ENCODE measurements at places on chromosomes 2 and 18.

DNA sequence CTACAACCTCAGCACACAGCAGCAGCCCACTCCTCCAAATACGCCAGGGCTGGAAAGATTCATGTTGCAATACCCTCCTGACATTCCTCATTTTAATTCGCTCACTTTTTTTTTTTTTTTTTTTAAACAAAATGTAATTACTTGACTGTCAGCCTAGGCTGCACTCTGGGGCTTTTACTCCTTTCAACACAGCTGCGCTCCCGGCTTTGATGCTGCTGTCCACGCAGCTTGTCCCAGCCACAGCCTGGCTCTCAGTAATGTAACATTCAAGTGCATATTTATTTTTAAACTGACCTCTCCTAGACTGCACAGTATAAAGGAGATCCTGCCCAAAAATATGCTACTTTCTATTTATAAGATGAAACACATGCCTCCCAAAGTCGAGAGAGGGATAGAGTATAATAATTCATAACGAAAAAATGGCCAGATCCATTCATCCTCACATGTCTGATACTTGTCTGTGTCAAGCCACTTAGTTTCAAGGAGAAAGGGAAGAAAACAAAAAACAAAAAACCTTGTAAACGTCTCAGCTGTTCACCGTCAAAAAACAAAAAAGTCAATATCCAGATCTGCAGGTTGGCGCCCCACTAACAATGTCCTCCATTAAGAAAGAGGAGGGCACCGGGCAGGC lies 949 bp downstream of the CDC42EP3 start:
- no peak for DNase-seq

DNA sequence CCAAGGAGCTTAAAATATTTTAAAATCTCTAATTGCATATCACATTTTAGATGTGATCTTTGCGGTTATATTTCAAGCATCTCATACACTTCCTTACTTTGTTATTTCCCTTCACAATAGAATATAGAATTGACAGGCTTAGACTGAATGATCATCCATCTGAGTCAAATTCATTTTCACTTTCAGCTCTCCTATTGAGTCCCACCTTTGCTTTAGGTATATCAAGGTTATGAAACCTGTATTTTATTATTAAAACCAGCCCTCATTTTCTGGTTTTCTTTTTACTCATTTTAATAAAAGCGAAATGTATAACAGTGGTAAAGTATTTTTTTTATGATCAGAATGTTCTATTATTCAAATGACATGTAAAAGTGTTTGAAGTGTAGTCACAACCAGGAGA lies 162.9 kb upstream of the KYNU start:
- no peak for DNase-seq

GRCh38 chr2:175984846-175985245 lies 17.2 kb downstream of the LNPK start:
- DNase-seq, result no peak

DNA sequence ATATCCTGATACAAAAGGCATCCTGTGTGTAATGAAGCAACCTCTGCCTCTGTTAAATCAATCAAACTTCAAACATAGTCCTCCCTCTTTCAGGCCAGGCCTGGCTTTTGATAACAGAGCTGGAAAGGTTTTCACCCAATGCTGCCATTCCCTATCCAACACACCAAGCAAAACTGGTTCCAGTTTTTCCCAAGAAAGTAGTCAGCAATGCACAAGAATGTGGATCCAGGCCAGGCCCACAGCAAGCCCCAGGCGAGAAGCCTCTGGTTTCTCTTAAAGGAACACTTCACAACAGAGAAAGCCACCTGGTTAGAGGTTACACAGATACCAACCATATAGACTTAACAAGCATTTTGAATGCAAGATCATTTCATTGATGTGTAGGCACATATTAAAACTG lies 49.2 kb upstream of the CCDC150 start:
- DNase-seq, result no peak

- no peak for DNase-seq
Measured at GRCh38 chr2:23653326-23653725, 268.3 kb downstream of the KLHL29 start.

DNA sequence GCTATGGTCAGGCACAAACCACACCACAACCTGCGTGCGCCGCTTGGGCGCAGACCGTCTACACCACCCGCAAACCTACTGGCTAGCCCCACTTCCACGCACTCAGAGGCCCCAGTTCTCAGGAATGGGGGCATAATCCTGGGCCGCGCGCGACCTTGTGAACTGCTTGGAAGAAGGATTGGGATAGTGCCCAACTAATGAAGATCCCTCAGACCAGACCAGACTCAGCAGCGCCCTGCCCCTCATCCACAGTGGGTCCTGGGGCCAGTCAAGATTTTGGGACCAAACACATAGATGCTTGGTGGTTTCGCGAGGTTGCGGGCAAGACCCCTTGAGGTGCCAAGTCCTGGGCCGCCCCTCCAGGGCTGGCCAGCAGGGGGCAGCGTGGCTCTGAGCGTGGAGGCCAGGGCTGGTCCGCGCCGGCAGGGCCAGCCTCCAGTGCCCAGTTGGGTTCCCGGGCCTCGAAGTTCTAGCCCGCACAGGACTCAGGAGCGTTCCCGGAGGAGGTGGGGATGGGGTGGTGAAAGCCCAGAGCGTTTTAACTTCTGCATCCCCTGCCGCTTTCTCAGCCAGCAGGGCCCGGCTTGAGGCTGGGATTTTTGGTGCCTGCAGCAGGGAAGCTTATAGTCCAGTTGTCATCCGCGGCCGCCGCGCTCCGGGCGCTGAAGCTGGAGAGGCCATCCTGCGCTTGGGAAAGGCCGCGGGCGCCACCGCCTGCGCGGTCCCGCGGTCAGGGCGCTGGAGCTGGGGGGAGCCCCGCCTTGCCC lies 8.3 kb downstream of the OSR1 start:
- DNase-seq, result no peak

DNA sequence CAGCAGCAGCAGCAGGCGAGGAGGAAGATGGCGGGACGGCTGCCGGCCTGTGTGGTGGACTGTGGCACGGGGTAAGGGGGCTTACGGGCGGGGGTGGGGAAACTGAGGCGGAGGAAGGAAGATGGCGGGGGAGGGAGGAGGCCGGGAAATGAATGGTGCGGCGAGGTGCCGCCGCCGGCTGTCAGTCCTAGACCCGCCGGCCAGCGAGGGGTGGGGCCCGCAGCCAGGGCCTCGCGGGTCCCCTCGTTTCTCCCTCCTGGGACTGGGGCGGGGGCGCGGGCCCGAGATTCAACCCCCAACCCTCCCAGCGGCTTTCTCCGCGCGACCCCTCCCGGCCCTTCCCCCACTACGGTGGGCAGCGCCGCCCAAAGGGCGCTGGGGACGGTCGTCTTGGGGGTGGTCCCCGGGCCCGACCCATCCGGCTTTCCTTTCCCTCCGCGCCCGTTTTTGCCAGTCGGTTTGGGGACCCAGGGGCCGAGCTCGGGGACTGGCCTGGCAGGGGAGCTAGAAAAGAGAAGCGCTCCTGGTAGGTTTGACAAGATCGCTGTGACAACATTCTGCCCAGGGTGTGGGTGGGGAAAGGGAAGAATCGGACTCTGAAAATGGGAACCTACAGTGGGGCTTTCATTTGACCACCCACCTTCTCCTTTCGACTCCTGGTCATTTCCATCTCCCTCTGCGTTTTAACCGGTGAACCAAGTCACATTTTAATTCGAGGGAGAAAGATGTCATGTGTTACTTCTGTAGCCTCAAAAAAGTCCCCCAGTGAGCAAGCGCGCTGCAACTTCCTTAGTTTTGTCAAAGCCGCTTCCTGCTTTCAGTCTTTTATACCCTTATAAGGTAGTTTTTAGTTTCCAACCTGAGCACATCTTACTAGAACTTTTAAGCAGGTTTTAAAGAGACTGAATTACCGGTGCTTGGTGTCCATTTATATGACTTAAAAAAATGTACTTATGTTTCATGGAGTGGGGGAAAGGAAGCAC lies 655 bp downstream of the ACTR3 start:
- DNase-seq, result no peak

DNA sequence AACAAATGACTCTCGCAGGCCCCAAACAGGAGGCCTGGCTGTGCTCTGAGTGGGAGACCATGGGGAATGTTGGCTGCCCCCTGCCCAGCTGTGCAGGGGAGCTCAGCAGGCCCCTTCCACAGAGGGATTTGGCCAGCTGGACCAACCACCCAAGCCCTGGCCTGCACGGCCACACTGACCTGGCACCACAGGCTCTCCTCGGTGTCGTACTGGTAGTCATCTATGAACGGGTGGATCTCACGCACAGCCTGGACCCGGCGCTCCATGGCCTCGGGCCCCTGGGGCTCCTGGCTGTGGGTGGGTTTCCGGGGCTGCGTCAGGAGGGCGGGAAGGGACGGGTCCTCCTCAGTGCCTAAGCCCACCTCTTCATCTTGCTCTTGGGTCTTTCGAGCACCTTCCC lies 74.5 kb downstream of the POLR1A start:
- no peak for DNase-seq

DNA sequence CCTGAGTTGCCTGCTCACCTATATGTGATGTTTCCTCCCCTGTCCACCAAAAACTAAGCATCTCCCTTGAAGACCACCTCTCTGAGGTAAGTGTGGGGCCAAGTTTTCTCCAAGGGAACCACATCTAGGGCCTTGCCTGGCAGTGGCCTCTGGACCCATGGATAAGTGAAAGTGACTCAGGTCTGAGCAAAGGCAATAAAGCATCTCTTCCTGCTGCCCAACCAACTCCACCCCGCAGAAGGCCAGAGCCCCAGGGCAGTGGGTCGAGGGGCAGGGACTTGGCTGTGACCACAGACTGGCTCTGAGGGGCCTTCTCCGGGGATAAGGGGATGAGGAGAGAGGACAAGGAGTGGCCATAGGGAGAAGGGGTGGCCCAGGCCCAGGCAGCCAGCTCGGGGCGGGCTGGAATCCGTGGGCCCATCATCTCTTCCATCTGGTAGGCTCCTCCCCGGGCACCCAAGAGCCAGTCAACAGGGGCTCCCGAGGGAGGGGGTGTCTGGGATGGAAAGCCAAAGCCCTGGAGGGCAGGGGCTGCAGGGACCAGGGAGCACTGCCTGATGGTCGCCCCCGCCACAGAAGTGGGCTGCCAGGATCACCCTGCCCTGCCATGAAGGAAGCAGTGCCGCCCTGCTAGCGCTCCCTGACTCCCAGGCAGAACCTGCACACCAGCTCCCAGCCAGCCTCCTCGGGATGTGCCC lies 33.4 kb downstream of the EMX1 start:
- no peak for DNase-seq

- no peak for DNase-seq
Measured at GRCh38 chr2:31440764-31441163, 26.2 kb upstream of the XDH start.

GRCh38 chr18:21342372-21342771 lies 100.3 kb downstream of the GREB1L start:
- no peak for DNase-seq

GRCh38 chr2:11820650-11821049 lies 74.2 kb downstream of the LPIN1 start:
- DNase-seq, result no peak

DNA sequence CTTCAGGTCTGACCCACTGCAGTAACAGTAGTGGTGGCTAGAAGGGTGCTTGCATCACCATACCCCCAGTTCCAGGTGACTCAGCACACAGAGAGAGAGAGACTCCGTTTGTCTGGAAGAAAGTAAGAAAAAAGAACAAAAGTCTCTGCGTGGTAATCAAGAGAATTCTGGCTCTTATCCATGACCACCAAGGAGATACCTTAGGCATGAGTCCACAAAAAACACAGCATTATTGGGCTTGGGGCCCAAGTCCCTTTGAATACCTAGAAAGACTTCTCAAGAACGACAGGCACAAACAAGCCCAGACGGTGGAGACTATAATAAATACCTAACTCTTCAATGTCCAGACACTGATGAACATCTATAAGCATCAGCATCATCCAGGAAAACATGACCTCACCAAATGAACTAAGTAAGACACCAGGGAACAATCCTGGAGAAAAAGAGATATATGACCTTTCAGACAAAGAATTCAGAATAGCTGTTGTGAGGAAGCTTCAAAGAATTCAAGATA lies 21.7 kb upstream of the BAZ2B start:
- DNase-seq, result no peak

- DNase-seq, result no peak
Measured at GRCh38 chr2:156675896-156676295, 239.7 kb downstream of the GPD2 start.

DNA sequence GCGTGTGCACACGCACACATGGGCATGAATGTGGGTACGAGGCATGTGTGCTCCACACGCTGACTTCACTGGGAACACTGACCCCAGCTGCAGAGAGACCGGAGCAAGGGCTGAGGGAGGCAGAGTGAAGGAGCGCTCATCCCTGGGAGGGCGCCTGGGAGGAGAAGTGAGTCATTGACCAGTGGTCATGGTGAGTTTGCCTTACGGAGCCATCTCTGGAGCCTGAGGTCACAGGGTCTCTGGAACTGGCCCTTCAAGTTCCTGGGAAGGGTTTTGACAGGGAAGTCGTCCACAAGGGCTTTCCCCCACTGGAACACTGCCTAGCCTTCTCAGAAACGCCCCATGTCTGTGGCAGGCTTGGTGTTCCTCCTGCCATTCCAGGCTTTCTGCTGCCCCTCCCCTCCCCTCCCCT lies 14.3 kb upstream of the TMEM185B start:
- DNase-seq, result no peak

DNA sequence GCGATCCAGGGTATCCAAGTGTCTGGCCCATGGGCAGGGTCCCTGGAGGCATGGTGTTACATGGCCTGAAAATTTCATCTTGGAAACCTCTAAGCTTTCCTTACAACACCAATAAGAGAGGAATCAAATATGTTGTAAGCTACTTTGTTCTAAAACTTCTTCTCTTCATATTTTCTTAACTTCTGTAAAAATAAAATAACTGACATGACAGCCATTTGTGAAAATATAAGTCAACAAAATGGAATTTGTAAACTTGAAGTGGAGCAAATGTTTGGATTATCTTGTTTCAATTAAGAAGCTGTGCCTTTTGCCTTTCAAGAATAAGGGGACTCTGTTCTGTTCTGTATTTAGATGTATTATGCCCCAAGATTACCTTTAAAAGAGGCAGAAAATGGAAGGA lies 319.7 kb downstream of the LPIN1 start:
- DNase-seq, result no peak

DNA sequence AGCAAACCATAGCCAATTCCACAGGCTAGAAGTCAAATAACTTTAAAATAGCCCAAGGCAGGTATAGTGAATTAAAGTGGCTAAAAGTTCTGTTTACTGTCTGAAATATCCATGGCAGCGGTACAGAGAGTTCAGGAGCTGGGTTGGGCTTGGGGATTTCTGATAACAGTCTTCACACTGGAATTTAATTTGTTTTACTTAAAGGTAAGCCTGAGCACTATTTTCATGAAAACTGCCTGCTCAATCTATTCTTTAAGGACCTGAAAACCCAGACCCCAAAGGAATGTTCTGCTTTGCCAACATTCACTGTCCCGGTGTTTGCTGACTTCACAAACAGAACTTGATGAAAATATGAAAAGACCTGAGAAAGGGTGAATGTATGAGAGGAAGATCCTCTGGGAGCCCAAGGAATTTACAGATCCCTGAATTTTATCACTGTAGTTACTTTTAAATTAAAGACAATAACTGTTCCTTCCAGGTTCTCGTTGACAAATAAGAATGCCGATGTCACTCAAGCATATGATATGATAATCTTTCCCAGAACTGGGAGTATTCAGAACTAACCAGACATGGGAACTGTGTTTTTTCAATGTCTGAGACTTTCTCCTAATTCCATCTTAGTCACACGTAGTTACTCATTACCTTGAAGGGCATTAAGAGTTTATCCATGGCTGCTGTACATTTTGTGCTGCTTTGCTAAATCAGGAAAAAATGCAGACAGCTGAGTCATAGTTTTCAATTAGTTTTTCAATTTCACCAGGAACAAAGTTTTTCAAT lies 28.3 kb upstream of the ITGB6 start:
- no peak for DNase-seq

Measured in GM12891 (cell line).